Omental fat pad (tissue), 4 donors: ENCODE measurements at places on chromosomes 6 and 20. TPM values are rescaled to one million over a fixed set of nuclear protein-coding genes. Genes with fewer than 3 reads are reported as not detected.

Gene EDN1
- total RNA-seq: 38.4 TPM

Gene CPXM1
- 22.1 TPM for total RNA-seq

Gene TAGAP
- total RNA-seq: 5.5 TPM

- DNase-seq: no peak
These were observed 22.2 kb downstream of the CST8 start for GRCh38 chr20:23513164-23513563.
